Pancreas (tissue), 10 donors: ENCODE measurements at places on chromosomes 5 and 9. TPM values are rescaled to one million over a fixed set of nuclear protein-coding genes. Genes with fewer than 3 reads are reported as not detected.
A peak's percentile ranks its signal among the peaks of the same experiment; 100 is the strongest.

DNA sequence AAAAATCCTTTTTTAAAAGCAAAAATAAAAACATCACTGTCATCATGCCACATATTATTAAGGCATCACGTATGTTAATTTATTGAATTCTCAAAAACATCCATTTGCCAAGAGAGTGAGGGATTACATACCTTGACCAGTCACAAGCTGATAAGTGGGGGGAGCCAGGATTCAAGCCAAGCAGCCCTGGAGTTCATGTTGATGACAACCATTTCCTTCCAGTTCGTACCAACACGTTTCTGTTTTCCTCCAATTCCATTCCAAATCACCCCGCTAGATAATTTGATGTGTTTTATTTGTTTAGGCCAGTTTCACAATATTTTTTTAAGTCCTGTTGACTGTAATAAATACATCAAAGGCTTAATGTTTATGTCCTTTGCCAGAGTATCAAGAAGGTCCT lies 53.0 kb downstream of the SLC1A3 start:
- no peaks in the 10 kb centered on the region for H3K36me3 ChIP-seq
- H3K27me3 ChIP-seq: no peaks in the 10 kb centered on the region
- no peak for DNase-seq
- peak overlapping the region; percentile 12 for H3K27ac ChIP-seq
- H3K4me3 ChIP-seq: no peak overlapping the region

GRCh38 chr5:50575740-50576139 lies 90.7 kb upstream of the PARP8 start:
- H3K27me3 ChIP-seq: no peaks in the 10 kb centered on the region
- H3K36me3 ChIP-seq: no peaks in the 10 kb centered on the region
- no peak for DNase-seq
- H3K4me3 ChIP-seq: no peak overlapping the region

- H3K4me3 ChIP-seq: no peak overlapping the region
- no peak overlapping the region for H3K27ac ChIP-seq
- no peaks in the 10 kb centered on the region for H3K4me1 ChIP-seq
- H3K36me3 ChIP-seq: no peaks in the 10 kb centered on the region
- no peaks in the 10 kb centered on the region for H3K27me3 ChIP-seq
These were observed 78.3 kb downstream of the DPYSL3 start for GRCh38 chr5:147431586-147431985.

DNA sequence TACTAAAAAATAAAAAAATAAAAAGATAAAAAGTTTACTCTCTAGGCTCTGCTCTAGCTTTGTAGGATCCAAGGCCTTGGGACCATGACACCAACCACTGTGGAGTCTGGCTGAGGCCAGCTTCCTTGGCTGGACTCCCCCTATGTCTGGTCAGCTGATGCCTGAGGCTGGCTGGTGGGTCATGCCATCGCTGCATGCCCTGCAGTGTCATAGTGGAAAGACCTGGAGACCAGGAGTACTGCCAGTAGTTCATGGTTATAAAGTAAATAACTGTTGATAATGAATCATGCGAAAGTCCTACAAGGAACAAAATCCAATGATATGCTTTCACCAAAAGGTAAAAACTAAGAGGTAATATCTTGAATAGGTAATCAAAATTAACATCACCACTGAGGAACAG lies 43.2 kb downstream of the GARNL3 start:
- H3K4me3 ChIP-seq: no peak overlapping the region
- H3K27ac ChIP-seq: no peak overlapping the region
- H3K4me1 ChIP-seq: peaks cover 25% of the 10 kb centered on the region
- DNase-seq: peak; percentile 47

Gene CD72
- 3.1 TPM for total RNA-seq
